ENCODE measurements at places on chromosomes 3 and 15.
A peak's percentile ranks its signal among the peaks of the same experiment; 100 is the strongest.

DNA sequence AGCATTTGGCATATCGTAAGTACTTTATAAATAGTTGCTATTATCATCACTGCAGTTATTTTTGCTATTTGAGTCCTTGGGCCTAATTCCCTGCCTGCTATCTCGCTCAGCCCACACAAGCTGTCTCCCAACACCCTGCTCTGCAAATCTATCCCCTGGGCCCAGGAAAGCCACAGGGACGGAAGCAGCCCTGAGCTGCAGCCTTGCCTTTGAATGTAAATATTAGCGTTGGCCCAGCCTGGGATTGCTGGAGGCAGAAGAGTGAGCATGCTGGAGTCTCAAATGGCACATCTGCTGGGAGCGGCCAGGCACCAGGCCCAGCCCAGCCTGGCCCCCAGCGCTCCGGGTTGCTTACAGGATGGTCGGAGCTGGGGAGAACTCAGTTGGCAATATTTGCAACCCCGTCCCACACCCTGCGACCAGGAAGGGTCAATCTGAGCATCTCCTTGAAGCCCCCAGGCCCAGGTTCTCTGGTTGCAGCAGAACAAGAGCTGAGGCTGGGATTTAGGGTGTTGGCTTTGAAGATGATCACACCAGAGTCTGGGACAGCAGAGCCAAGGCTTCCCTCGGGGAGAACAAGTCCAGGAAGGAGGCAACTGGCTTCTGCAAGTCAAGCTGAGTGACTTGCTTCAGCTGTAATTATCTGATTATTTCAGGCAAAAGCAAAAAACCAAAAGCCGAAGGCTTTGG, 529.6 kb downstream of the SHQ1 start:
- DNase-seq, result no peak

DNA sequence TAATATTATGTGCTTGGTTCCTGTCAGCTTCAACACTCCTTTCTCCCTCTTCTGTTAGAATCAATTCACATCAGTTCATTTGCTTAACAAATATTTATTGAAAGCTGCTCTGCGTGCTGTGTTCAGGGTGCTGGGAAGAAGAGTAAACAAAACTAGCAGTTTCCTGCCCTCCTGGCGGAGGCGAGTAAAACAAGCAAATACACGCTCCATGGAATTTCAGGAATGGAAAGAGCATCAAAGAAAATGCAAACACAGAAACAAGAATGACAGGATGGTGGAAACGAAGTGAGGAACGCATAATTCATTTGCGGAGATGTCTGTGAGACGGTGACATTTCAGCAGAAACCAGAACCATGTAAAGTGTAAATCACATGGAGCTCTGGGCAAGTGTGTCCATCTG, 49.4 kb upstream of the SPTSSB start:
- DNase-seq, result no peak

GRCh38 chr3:133996251-133996661, 33.5 kb downstream of the SLCO2A1 start:
- DNase-seq, result no peak

- DNase-seq, result no peak
Observed at GRCh38 chr15:90470453-90470852, 59.3 kb upstream of the CRTC3 start.

- no peak for DNase-seq
Observed at GRCh38 chr15:67359431-67360079, 105.0 kb downstream of the IQCH start.

GRCh38 chr15:80957976-80958375, 31.6 kb downstream of the MESD start:
- DNase-seq, result no peak

DNA sequence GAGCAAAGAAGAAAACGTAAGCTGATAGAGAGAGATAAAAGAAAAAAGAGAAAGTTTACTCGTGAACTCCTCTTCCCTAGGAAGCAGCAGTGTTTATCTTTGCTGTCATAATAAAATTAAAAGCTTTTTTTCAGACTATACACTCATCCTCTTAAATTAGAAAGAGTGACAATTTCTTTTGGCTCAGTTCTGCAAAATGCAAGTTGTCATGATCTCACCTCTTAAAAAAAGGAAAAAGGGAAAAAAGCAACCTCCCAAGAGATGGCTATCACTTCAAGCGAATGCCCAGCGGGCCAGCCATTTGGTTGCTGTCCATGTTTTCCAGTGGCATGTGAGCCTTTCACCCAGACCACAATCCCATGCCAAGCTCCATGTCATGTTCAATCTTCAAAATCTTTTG, 7.0 kb upstream of the THBS1 start:
- no peak for DNase-seq

GRCh38 chr3:23100106-23100505, 103.0 kb upstream of the UBE2E2 start:
- no peak for DNase-seq

GRCh38 chr15:77475001-77475400, 54.3 kb downstream of the HMG20A start:
- DNase-seq, result no peak

DNA sequence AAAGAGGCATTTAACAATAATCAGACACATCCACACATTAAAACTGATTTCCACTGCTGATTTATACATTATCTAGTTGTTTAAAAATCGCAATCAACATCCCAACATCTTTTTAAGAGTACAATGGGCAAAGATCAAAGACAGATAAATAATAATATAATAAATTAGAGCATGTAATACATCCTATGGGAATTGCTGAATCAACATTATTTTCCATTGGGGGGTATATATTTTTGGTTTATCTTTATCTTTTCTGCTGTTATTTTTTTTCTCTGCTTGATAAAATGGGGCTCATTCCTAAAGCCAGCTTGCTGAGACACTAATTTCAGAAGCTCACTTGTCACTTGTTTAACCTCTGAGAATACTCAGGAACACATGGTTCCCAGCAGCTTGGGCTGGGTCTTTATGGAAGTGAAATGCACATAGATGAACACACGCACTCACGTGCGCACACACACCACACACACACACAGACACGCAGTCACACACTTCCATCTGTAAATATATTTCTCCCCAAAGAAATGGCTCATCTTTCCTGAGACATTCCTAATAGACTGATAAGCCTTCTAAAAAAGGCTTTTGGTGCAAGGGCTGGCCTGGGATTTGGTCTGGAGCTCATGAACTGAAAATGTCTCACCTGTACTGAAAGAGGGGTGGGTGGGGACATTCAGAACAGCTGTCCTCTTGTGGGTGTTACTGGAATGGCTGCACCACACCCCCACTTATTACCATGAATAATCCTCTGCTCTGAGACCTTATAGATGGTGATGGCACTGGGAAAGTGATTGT, 3.5 kb upstream of the PPIB start:
- no peak for DNase-seq

DNA sequence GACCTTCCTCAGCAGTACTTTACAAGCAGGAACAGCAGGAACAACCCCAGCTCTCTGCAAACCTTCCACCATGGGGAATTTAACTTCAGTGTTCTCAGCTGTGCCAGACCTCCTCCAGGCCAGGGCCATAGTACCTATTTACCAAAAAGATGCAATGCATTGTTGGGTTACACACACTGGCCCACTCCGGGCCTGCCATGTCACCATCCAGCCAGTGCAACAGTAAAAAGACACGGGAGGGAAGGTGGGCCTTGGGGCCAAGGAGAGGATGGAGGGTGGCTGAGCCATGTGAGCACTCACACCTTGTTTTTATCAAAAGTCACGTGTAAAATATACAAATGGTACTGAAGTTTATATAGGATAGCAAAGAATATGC, 157.0 kb downstream of the GABRB3 start:
- DNase-seq, result no peak

- DNase-seq, result no peak
Observed at GRCh38 chr3:10283638-10284037, 9.1 kb downstream of the GHRL start.

GRCh38 chr3:146575636-146576035, 29.5 kb downstream of the PLSCR5 start:
- no peak for DNase-seq

- DNase-seq, result no peak
Observed at GRCh38 chr3:78176869-78177268, 1137.0 kb downstream of the ROBO2 start.

- no peak for DNase-seq
Observed at GRCh38 chr3:166013073-166013679, 176.0 kb upstream of the BCHE start.

DNA sequence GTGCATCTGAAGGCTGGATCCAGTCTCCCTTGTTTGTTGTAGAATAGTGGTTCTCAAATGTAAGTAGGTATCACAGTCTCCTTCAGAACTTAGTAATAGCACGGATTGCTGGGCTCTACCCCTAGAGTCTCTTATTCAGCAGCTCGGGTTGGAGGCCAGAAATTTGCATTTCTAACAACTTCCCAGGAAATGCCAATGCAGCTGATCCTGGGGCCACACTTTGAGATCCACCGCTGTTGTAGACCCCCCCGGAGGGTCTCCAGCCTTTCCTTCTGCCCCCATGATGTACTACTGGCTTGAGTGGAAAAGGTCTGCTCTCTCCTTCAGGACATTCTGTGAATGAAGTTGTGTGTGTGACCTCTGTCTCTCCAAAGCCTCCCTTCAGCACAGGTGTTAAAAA, 153.8 kb upstream of the CTNNB1 start:
- DNase-seq, result no peak

- no peak for DNase-seq
Observed at GRCh38 chr3:25478211-25478757, 50.2 kb downstream of the RARB start.

DNA sequence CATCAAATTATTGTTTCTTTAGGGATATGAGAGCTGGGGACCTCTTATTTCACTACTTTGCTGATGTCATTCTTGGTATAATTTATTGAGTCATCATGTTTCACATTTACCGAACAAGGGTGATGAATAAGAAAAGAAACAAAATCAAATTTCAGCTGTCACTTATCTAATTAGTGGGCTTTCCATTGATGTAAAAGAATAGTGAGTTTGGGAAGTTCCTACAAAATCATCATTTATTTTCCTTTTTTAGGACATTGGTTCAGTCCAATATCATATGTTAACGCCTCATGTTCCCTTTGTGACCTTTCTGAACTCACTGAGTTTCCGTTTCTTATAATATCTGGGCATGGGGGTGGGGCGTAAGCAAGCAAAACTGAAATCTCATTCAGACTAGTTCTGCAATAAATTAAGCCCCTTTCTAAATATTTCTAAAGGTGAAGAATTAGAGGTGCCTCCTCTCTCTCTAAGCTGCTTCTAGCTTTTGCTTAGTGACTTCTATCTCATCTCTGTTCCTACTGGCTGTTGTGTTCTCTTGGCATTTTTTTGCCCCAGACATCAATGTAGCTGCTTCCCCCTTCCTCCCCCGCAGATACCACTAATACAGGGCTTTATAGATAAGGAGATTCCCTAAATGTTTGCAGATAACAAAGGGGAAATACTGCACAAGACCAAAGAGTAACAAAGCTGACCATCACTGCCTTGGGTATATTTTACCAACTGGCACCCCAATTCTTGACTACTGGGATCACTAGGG, 238.0 kb upstream of the CTNNB1 start:
- DNase-seq, result no peak

DNA sequence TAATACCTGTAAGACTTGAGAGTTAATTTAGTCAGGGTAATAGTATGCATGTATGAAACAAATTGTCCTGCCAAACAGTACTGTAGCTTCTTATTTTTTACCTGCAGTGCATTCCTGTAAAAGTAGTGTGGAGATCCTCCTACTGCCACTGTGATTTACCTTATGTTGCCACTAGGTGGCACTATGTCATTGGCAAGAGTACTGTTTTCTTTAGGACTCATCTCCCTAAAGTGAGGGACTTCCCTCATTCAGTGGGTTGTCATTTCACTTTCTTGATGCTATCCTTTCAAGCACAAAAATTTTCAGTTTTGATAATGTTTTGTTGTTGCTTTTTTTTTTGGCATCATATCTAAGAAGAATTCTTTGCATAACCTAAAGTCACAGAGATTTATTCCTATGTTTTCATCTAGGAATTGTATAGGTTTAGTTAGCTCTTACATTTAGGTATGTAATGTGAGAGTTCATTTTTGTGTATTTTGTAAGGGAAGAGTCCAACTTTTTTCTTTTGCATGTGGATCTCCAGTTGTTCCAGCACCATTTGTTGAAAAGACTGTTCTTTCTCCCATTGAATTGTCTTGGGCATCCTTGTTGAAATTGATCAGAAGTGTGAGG, 105.7 kb downstream of the AKAP13 start:
- peak; percentile 60 for DNase-seq

GRCh38 chr15:79702621-79703020, 194.2 kb downstream of the MTHFS start:
- no peak for DNase-seq

DNA sequence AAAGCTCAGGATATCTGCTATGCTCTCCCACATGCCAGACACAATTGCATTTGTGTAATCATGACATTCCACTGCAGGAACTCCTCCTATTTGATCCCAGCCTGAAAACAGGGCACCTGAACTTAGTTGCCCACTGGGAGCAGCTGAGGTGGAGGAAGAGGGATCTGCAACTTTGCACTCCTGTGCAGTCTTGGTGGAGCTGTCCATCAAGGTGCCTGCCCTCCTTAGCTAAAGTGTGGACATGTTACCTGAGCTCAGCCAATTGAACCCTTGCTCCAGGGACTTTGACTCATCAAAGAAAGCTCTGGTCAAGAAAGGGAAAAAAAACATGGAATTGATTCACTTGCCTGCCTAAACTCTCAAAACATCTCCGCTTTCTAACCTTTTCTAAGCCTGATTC, 33.3 kb upstream of the TUBGCP5 start:
- no peak for DNase-seq

GRCh38 chr15:94081829-94082228, 149.5 kb upstream of the MCTP2 start:
- DNase-seq, result no peak

- peak; percentile 8 for DNase-seq
Observed at GRCh38 chr3:68893600-68894239, 38.6 kb downstream of the TAFA4 start.

DNA sequence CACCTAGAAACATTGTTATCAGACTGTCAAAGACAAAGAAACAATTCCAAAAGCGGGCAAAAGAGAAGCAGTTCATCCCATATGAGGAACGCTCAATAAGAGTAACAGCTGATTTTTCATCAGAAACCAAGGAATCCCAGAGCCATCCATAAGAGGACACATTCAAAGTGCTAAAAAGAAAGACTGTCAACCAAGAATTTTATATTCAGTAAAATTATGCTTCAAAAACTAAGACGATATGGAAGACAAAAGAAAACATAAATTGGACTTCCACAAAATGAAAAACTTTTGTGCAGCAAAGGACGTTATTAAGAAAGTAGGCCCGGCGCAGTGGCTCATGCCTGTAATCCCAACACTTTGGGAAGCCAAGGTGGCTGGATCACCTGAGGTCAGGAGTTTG, 4.0 kb downstream of the LEO1 start:
- DNase-seq, result no peak

DNA sequence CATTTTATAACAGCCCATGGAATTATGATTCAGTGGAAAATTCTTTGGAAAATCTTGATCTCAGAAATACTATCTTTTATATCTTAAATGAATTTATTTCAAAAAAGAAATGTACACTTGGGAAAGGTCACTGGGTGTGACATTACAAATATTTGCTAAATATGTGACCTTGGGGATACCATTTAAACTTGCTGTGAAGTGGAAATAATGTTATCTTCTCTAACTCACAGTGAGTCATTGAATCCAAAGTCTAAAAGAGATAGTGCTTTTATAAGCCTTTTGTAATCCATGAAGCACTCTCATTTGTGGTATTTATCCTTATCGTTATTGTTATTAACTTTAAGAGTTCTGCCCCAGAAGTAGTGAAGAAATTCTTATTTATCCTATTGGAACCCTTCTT, 289.8 kb upstream of the SEMA6D start:
- DNase-seq, result no peak

- DNase-seq, result no peak
Observed at GRCh38 chr3:69750549-69750948, 11.3 kb downstream of the MITF start.

- no peak for DNase-seq
Observed at GRCh38 chr15:70200511-70201424, 103.1 kb upstream of the TLE3 start.

All from effector memory CD8-positive, alpha-beta T cell (primary cell).